CD4-positive, alpha-beta T cell treated with Interleukin-21 for 1 hour (primary cell): ENCODE measurements at places on chromosomes 1 and 21.
A peak's percentile ranks its signal among the peaks of the same experiment; 100 is the strongest.

DNA sequence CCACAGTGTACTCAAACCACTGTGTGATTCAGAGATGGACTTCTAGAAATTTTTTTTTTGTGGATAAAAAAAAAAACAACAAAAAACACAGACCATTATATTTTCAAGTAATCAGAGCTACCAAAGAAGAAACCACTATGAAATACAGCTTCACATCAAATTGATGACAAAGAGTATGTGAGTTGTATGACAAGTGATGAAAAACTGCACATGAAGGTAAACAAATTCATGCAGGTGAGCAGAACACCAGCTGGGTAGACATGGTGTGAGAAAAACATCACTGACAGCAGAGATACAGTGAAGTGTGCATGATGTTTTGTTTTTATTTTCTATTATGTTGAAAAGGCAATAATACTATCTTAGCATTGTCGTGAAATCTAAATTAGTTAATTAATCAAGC is 8.0 kb upstream of the PTPRC start:
- DNase-seq = no peak

DNA sequence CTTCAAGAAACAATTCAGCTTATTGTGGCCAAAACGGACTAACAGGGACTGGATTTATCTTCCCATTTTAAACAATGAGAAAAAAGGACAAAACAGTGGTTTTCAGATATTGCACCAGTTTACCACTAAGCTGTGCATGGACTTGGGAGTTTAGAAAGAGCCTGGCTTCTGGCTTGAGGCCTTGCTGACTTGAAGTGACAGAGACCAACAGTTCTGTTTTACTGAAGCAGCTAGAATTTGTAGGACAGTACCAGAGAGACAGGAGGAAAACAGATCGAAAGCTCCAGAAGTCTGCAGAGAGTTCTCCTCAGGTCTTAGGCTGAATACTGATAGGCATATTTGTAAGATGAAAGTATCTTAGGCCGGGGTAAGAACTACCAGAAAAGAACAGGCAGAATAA is 20.5 kb downstream of the FCRL4 start:
- DNase-seq = no peak

GRCh38 chr1:95382000-95382786 is 148.2 kb downstream of the RWDD3 start:
- DNase-seq = no peak

DNA sequence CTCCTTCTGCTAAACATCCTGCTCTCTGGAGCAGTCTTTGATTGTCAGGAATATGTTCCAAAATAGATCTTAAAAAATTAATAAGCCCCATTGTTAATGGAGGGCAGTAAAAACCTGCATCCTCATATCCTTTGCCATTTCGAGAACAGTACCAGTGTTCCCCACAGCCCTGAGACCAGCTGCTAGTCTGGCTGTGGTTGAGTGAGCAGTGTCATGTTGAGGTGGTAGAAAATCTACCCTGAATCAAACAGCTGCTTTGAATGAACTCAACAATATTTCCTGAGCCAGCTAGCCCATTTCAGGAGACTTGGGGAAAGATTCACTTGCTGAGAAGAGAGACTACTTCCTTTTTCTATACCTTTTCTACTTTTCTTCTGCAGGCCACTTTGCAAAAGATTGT is 24.4 kb downstream of the FABP3 start:
- no peak for DNase-seq

DNA sequence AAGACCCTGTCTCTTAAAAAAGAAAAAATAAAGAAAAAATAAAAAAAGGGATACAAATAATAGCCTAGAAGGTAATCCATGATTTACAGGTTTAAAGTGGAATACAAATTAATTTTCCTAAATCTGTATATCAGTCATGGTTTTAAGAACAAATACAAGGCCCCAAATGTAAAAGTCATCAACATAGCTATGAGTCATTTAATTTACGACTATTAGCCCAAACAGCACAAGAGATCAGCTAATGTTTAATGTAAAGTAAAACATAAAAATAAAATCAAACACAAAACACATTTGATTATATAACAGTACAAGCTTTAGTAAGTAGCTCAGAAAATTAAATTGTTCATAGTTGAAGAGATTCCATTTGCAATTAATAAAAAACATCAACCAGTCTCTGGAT is 20.3 kb upstream of the TAL1 start:
- DNase-seq = no peak

- DNase-seq = no peak
Measured at GRCh38 chr1:147504801-147505311, 36.4 kb upstream of the BCL9 start.

DNA sequence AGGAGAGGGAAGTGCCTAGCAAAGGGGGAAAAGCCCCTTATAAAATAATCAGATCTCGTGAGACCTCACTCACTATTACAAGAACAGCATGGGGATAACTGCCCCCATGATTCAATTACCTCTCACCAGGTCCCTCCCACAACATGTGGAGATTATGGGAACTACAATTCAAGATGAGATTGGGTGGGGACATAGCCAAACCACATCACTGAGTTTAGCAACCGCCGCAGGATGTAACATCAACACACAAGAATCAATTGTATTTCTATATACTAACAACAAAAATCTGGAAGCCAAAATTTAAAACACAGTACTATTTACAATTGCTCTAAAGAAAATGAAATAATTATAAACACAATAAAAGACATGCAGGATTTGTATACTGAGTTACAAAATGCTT is 21.9 kb downstream of the DIRAS3 start:
- DNase-seq = no peak

DNA sequence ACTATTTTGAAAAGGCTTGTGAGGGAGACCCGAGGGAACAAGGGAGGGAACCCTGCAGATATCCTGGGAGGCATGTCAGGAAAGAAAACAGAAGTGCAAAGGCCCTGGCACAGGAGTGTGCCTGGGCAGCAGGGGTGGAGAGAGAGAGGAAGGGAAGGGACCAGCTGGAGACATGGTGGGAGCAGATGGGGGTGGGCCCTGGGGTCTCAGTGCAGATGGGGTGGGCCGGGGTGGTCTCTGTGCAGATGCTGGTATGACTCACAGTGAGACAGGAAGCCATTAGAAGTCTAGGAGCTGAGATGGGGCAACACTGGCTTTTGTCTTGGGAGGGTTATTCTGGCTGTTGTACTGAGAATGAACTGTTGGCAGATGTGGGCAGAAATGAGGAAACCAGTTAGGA is 363.6 kb upstream of the C1orf174 start:
- DNase-seq = no peak

- DNase-seq = peak; percentile 27
Measured at GRCh38 chr1:92538413-92539061, 51.8 kb upstream of the GFI1 start.

DNA sequence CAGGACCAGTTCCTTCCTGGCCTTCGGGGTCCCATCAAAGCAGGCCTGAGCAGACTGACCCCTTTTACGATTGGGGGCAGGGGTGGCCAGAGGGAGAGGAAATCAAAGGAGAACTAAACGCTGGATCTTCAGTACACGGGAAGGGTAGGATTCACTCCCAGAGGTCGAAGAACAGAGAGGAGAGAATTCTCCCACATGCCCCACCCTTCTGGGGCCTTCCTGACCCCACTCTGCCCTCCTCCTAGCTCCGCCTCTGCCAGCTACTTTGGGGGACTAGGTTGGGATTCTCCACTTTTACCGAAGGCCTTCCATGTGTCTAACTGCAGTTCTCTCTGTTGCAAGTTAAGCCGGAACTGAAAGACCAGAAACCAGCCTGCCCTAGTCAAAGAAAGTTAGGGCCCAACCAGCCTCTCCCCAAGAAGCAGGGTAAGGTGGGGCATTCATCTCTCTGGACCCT is 654 bp upstream of the ARHGEF2 start:
- DNase-seq = no peak

GRCh38 chr21:44846224-44846484 is 27.3 kb downstream of the PTTG1IP start:
- no peak for DNase-seq

DNA sequence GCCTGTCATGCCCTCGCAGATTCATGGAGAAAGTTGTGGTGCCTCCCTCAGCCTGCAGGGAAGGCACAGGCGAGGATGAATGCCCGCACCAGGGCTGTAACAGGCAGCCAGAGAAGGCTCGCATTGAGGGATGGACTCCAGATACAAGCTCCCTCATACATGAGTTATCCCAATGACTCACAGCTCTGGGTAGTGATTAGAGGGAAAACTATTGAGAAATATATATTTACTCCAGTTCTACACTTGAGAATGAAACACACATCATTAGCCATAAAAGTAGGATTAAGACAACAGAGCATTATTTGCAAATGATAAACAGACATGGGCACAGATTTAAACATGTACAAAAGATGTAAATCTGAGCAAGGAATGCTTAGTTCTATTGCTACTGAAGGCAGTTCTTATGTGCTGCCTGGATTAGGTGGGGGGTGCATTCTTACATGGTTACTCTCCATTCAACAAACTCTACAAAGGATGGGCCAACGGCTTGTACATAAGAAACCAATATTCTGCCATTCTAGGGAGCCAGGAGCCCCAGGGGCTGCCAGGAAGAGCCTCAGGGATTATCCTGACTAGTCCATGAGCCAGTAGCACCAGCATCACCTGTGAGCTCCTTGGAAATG is 97.9 kb downstream of the CSMD2 start:
- DNase-seq = no peak

- DNase-seq = no peak
Measured at GRCh38 chr21:38077569-38077968, 161.3 kb upstream of the KCNJ6 start.

DNA sequence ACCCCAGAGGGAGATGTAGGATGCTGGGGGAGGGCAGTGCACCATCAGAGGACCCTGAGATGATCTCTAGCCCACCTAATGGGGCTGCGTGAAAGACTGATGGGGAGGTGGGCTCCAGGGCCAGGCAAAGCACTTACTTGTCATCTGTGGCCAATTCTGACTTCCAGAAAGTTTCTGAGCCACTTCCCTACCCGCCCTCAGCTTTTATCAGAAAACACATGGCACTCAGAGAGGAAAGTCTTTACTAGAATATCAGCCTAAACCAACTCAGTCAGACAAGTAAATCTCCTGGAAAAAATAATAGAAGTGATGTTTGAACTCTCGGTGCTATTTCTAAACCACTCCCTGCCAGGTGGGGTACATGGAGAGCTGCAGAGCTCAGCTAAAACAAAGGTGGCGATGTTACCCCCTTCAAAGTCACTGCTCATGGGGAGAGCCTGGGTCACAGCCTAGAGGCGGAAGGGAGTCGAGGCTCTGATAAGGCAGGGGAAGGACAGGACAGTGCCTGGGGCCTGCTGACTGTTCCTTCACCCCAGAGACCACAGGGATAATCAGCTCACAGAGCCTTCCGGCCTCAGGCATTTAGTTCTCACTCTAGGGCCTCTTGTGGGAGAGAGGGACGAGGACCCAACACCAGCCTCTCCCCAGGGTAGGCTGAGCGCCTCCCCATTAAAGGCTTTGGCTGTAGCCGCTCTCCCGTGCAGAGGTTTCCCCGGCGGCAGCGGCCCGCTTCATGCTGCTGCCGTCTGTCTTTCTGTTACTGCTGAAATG is 14.2 kb downstream of the SMIM12 start:
- no peak for DNase-seq

GRCh38 chr21:46092026-46092764 is 5.7 kb upstream of the COL6A2 start:
- DNase-seq = no peak
